ENCODE measurements at places on chromosomes 1 and 21. TPM values are rescaled to one million over a fixed set of nuclear protein-coding genes. Genes with fewer than 3 reads are reported as not detected.

GRCh38 chr1:198880818-198881597 is 242.2 kb downstream of the PTPRC start:
- peak overlapping the region; percentile 50 for H3K4me3 ChIP-seq
- peaks cover 29% of the 10 kb centered on the region for H3K36me3 ChIP-seq
- DNase-seq = peak; percentile 62

GRCh38 chr1:154813846-154814505 is 56.1 kb downstream of the KCNN3 start:
- H3K27me3 ChIP-seq = peaks cover 12% of the 10 kb centered on the region
- H3K4me3 ChIP-seq = no peak overlapping the region
- no peak for DNase-seq
- peaks cover 3% of the 10 kb centered on the region for H3K4me1 ChIP-seq

GRCh38 chr1:95023399-95024043 is 49.2 kb downstream of the ALG14 start:
- H3K4me3 ChIP-seq = no peak overlapping the region
- H3K36me3 ChIP-seq = no peaks in the 10 kb centered on the region
- no peaks in the 10 kb centered on the region for H3K27me3 ChIP-seq
- no peak overlapping the region for H3K27ac ChIP-seq
- no peaks in the 10 kb centered on the region for H3K4me1 ChIP-seq

DNA sequence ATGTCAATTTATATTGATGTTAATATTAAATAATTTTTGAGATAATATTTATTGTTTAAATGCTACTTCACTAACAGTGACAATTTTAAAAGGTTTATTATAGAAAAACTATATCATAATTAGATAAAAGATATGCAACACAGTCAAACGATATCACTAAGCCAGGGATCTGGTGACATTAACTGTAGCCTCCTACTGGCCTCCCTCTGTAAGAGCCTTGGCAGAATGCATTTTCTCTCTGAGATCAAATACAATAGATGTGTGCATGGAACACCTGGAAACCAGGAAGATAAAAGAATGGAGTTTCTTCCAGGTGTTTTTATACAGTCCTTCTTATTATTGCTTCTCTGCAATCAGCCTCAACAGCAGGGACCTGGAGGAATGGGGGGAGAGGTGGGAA is 1762.1 kb downstream of the BRINP3 start:
- H3K4me3 ChIP-seq = no peak overlapping the region
- H3K4me1 ChIP-seq = no peaks in the 10 kb centered on the region
- no peak for DNase-seq

DNA sequence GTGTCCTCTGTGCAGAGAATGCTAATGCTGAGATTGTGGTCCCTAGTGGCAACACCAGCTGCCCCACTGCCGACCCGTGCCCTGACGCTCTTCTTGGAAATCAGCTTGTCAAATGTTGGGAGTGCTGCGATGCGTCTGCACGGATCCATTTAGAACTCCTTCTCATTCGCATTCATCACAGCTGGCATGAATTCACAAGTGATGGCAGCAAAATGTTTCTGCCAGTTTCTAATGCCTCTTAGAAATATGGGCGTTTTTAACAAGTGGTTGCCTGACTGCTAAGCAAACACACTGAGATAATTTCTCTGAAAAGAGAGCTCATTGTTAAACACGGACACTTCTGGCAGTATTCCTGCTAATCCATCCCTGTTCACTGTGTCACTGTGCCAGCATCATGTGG is 131.9 kb upstream of the KCNJ6 start:
- no peak overlapping the region for H3K27ac ChIP-seq
- no peaks in the 10 kb centered on the region for H3K4me1 ChIP-seq
- no peak for DNase-seq
- H3K27me3 ChIP-seq = peaks cover 8% of the 10 kb centered on the region
- H3K36me3 ChIP-seq = no peaks in the 10 kb centered on the region

GRCh38 chr1:4402032-4402431 is 252.4 kb upstream of the AJAP1 start:
- peaks cover 7% of the 10 kb centered on the region for H3K27me3 ChIP-seq
- H3K27ac ChIP-seq = no peak overlapping the region
- no peaks in the 10 kb centered on the region for H3K36me3 ChIP-seq
- H3K4me1 ChIP-seq = no peaks in the 10 kb centered on the region
- H3K4me3 ChIP-seq = no peak overlapping the region
- DNase-seq = no peak

- no peaks in the 10 kb centered on the region for H3K4me1 ChIP-seq
- H3K27me3 ChIP-seq = no peaks in the 10 kb centered on the region
- H3K36me3 ChIP-seq = no peaks in the 10 kb centered on the region
- H3K27ac ChIP-seq = no peak overlapping the region
- no peak for DNase-seq
Observed at GRCh38 chr1:192395895-192396294, 79.1 kb downstream of the RGS21 start.

GRCh38 chr1:12309783-12310742 is 80.2 kb downstream of the VPS13D start:
- H3K27ac ChIP-seq = no peak overlapping the region
- peaks cover 22% of the 10 kb centered on the region for H3K36me3 ChIP-seq
- DNase-seq = no peak
- no peaks in the 10 kb centered on the region for H3K27me3 ChIP-seq

DNA sequence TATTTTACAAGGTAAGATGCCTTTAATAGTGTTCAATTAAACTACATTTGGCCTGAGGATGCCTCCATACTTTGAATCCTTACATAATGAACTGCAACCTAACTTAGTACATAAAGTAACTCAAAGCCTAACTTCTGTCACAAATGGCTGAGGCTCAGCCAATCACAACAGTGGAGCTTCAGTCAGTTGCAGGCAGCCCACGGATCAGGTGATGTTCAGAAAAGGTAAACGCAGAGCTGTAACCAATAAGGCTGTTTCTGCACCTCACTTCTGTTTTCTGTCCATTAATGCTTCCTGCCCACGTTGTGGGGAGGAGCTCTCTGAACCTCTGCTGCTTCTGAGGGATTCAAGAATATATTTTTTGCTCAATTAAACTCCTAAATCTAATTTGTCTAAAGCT is 94.8 kb upstream of the KIAA0040 start:
- H3K27ac ChIP-seq = no peak overlapping the region
- H3K36me3 ChIP-seq = peaks cover 5% of the 10 kb centered on the region
- DNase-seq = no peak
- H3K4me1 ChIP-seq = no peaks in the 10 kb centered on the region
- H3K27me3 ChIP-seq = peaks cover 4% of the 10 kb centered on the region
- no peak overlapping the region for H3K4me3 ChIP-seq

Gene NPR1
- total RNA-seq = not detected

Gene THEM5
- not detected for total RNA-seq
